Jurkat, Clone E6-1 (cell line): ENCODE measurements at places on chromosomes 1 and 21.

- DNase-seq, result no peak
Observed at GRCh38 chr1:173392895-173393658, 84.1 kb upstream of the PRDX6 start.

DNA sequence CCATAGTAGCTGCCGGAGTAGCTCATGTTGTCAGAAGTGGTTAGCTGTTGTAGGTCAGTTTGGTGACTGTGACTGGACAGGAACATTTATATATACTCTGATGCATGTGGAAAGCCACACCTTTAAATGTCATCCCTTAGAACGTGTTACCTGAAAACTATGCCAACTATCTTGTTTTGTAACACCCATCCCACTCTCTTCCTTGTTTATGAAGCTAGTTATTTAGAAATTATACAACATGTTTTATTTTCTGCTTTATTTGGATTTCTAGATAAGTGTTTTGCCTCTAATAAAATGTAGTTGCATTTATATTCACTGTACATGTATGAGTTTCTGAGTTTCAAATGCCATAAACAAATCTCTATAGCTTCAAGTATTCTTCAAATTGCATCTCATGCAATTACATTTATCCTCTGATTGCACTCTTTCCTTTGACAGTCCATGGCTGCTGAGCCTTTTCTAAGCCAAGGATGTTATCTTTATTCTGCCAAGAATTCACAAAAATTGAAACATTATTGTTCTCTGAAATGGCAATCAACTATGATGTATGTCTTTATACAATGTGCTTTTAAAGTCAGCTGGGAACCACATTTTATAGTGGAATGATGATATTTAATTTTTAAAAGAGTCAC is at the start of gene KRTAP19-7:
TSS of gene KRTAP19-7 (minus strand) at position 51 of the 632 bp plus-strand sequence. CDS start at position 26, 25 bp downstream.
- DNase-seq, result no peak

GRCh38 chr1:164902491-164902890 is 343.5 kb downstream of the PBX1 start:
- DNase-seq, result no peak

DNA sequence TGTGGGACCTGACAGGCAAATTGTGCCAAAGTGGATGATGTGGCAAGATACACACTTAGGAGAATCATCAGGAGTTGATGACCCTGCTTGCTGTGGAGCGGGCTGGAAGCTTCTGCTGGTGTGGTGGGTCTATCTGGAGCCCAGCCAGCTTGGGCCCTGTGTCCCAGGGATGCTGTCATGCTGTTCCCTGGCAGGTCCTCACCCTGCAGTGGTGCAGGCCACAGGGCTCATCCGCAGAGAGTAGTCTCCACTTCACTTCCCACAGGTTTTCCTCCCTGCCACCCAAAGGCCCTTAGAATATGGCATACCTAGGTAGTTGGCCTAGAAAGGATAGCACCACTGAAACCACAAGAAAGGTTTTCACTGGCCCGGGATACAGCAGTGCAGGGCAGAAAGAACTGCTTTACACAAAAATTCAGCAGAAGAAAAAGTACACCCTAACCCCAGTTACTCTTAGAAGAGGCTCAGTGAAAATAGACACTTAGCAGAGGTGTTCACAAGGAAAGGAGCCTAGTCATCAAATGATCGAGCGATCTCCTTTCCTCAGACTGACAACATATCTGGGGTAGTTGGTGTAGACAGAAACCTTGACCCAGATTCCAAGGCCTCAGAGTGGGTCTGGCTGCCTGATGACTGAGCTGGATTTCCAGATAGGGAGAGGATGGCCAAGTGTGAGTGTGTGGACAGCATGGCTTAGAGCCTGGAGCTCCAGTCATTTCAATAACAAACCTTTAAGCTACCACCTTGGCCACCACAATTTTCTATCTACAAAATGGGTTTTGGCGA is 1.3 kb upstream of the C1orf226 start:
- DNase-seq, result peak; percentile 34

GRCh38 chr1:27154469-27154990 is 395 bp downstream of the SLC9A1 start:
- DNase-seq, result no peak

GRCh38 chr1:59972216-59972927 is 45.8 kb upstream of the CYP2J2 start:
- no peak for DNase-seq

DNA sequence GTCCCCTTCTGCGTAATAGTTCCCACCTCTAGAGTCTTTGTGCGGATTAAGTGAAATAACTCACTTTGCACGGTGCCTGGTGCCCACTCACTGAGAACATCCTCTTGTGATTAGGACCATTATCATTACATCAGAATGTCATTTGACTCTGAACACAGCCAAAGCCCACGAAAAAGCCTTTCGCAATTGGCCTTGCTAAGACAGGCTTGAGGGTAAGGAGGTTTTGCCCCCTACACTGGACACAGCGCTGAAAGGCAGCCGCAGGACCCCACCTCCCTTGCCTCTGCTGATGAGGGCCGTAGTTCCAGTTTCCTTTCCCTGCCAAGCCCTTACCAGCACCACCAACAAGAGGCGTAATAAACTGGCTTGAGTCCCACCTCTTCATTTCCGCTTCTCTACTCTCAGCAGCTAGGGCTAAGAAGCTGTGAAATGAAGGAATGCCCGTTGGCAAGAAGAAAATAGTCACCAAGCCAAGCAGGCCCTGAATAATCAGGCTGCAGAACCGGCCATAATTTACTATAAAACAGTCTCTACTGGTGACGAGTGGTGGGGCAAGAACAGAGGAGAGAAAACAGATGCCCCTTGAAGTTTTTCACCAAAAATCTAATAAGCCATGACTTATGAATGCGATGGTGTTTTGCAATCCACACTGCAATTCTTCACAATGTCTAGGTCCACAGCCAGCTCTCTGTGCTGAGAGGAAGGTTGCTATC is 53.1 kb downstream of the SH3GLB1 start:
- DNase-seq, result no peak

GRCh38 chr1:244989813-244990212 is 125.5 kb upstream of the HNRNPU start:
- no peak for DNase-seq

DNA sequence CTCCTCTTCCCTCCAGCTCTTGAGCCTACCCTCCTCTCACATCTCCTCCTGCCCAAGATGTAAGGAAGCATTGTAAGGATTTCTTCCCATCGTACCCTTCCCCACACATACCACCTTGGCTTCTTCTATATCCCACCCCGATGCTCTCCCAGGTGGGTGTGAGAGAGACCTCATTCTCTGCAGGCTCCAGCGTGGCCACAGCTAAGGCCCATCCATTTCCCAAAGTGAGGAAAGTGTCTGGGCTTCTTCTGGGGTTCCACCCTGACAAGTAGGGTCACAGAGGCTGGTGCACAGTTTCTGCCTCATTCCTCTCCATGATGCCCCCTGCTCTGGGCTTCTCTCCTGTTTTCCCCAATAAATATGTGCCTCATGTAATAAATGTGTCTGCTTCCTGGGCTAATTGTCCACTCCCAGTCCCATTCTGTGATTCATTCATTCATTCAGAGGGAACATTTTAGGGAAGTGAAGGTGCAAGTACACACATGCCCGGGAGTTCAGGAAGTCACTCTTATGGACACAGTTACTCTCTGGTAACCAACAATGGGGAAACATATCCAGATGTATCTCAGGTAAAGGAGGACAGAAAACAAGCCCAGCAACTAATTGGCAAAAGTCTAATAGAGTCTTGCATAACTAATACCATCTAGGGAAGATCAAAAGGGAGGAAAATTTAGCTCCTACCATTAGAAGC is 1.9 kb downstream of the SPRR4 start:
- DNase-seq, result no peak

- no peak for DNase-seq
Observed at GRCh38 chr1:111227434-111227833, at the start of gene CHI3L2. Gene CHI3L2 (plus strand): TSS chr1:111227713. CDS start chr1:111227730, 17 bp downstream.
